ENCODE measurements at places on chromosomes 12 and 14.

DNA sequence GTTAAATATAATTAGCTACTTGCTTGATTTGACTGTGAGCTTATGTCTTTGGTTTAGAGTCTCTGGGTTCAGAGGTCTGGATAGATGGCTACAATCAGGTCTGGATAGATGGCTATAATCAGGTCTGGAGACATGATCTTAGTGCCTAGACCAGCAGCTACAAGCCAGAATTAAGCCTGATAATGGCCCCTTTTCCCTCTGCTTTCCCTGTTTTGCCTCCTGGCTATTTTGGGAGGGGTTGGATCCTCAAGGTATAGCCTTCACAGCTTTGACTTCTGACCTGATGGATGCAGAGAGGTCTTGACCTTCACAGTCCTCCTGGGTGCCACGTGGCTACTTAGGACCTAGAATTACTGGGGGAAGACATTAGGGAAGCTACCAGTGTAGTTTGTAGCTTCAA, 877.7 kb downstream of the GALC start:
- DNase-seq: no peak

DNA sequence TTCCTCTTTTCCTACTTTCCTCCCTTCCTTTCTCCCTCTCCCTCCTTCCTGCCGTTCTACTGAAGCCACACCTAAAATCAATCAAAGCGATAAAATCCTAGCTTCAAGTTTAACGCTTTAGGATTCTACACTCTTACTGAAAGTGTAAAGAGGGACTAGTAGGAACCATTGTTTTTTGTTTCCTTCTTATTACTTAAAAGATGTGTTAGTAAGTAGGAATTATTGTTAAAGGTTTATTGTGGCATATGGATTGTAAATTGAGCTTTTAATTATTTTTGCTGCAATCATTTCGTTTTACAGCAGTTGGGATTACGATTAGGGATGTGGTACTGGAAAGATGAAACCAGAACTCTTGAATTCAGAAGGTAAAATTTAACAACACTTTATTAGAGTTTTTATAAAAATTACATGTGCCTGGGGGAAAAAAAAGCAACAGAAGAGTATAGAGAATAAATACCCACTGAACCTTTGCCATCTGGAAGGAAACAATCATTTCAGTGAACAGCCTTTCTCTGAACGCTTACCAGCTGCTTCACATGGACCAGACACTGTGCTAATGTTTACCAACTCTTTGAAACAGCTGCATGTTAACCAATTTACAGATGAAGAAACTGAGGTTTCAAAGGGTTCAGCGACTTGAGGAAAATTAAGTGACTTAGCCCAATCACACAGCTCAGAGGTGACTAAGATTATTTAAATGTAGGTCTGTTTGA, 1.0 kb downstream of the PPP1R36 start:
- DNase-seq: no peak

- DNase-seq: no peak
These were observed 75.5 kb downstream of the FBXL14 start for GRCh38 chr12:1518591-1519516.

DNA sequence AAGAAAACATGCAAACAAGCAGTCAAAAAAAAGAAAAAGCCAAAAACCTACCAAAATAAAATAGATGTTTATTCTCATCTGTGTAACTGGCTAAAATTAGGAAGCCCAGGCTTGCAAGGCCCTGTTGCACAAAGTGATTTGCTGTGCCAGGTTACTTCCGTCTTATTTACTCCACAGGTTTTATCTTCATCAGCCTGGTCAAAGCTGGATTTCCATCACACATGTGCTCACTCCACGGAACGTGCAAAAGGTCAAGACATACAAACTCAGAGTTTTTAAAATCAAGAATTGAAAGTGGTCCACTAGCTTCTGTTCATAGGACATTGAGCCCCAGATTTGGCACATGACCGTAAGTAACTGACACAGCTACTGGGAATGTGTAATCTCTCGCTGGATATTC, 14.8 kb downstream of the KCNJ8 start:
- DNase-seq: no peak

DNA sequence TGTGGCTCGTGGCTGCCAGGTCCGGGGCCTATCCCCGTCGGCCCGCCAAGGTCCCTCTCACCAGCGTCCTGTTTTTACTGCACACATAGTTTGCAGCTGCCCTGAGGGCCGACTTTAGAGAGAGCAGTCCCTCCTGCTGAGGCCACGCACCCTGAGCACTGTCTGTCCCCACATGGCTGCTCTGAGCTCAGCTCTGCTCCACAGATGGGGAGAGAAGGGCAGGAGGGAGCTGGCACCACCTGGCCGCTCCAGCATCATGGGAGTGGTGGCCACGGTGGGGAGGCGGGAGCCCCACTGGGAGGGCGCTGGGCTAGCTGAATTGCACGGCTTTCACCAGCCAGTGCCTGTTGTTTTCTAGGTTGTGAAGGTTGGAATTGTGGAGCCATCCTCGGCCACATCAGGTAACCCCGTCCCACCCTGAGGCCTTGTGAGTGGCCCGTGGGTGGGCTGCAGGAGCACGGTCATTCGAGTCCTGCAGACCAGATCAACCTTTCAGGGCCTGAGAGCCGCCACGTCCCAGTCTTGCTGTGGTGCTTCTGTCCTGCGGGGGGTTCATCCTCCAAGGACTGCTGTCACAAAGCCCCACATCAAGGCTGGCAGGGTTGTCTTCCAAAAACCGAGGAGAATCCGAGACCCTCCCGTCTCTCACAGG, 7.4 kb upstream of the TEX22 start:
- no peak for DNase-seq

DNA sequence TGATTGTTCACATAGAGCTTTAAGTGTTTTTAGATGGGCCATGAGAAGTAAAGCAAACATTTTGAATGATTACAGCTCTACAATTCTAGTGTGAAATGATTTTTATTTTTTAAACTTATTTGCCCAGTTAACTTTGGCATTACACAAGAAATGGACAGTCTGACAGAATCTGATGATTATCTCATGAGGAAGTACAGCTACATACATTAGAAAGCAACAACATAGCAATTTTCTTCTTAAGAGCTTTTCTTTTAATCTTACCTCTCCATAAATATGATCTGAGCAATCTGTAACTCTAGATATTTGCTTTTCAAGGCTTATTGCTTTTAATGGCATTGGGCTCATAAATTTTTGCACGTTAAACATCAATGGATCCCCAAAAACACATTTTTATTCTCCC, 26.5 kb upstream of the PPP1R12A start:
- DNase-seq: no peak

DNA sequence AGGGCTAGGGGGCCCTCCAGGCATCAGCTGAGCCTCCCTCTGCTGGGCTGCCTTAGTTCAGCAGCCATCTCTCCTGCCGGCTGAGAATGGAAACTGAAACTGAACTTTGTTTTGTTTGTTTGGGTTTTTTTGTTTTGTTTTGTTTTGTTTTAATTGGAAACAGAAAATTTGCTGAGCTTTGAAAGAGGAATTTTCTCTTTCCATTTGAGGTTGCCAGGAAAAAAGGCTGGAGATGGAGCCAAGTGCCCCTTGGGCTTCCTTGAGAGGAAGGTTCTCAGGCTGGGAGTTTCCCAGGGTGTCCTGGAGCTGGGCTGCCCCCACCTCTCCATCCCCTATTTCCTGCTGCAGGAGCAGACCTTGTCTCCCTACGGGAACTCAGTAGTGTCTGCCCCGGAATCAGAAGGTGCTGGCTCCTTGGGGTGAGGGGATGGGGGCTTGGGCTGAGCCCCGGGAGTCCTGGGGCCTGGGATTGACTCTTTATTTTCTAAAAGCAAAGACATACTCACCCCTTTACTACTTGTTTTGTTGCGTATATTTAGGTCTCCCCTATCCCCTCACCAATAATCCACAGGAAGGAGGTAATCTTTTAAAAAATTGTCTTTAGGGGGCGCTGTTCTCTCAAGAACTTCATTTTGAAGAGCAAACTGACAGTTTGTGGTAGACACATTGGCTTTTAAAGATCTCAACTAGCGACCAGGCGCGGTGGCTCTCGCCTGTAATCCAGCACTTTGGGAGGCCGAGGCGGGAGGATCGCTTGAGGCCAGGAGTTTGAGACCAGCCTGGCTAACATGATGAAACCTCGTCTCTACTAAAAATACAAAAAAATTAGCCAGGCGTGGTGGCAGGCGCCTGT, 21.3 kb upstream of the OASL start:
- DNase-seq: peak; percentile 20

- DNase-seq: no peak
These were observed 132.4 kb upstream of the RGS6 start for GRCh38 chr14:71799841-71800240.

- DNase-seq: no peak
These were observed 126.1 kb downstream of the SMOC1 start for GRCh38 chr14:70005281-70005805.

GRCh38 chr12:62632411-62632918, 165.8 kb downstream of the MON2 start:
- DNase-seq: peak; percentile 75

DNA sequence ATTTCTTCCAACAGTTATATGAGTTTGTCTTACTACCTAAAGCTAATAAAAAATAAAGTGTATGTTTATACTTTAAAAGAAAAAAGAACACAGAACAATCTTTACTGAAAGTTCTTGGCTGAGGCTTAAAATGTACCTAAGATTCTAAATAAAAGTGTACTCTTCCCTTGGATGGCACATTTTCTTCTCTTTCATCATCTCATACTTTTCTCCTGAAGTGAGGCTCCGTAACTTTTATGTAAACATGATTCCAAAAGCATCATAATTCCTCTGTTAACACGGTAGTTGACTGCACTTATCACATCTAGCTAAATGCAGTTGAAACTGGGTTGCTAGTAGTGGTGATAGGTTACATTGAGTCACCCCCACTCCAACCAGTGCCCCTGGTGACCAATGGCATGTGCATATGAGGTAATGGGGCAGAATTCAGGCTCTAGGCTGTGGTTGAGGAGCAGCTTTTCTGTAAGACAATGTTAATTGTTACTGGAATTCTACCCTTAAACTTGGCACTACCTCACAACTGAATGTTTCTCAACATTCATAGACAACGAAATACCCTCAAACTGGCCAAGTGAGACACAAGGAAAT, 38.4 kb downstream of the WASHC3 start:
- no peak for DNase-seq

- no peak for DNase-seq
These were observed 1.5 kb upstream of the ERBB3 start for GRCh38 chr12:56078427-56078826.

GRCh38 chr14:74429221-74429691, 3.2 kb upstream of the SYNDIG1L start:
- DNase-seq: no peak

DNA sequence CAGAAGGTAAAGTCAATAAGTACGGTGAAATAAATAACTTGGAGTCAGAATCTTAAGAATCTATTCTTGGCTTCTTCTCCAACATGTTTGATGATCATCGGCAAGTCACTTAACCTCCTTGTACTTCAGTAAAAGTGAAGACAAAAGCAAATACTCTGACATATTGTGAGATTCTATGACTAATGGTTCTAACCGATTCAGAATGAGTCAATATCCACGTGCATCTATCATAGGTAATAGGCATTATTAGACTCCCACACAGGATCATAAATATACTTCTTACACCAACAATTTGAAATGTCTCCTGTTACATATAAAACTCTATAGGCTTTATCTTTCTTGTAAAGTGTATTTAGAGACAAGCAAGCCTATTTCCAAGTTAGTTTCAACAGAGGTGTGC, 144.4 kb upstream of the ATXN7L3B start:
- DNase-seq: no peak

- no peak for DNase-seq
These were observed 362.9 kb downstream of the EMP1 start for GRCh38 chr12:13559318-13559978.

- DNase-seq: no peak
These were observed 16.4 kb downstream of the NAV3 start for GRCh38 chr12:77847060-77847541.

DNA sequence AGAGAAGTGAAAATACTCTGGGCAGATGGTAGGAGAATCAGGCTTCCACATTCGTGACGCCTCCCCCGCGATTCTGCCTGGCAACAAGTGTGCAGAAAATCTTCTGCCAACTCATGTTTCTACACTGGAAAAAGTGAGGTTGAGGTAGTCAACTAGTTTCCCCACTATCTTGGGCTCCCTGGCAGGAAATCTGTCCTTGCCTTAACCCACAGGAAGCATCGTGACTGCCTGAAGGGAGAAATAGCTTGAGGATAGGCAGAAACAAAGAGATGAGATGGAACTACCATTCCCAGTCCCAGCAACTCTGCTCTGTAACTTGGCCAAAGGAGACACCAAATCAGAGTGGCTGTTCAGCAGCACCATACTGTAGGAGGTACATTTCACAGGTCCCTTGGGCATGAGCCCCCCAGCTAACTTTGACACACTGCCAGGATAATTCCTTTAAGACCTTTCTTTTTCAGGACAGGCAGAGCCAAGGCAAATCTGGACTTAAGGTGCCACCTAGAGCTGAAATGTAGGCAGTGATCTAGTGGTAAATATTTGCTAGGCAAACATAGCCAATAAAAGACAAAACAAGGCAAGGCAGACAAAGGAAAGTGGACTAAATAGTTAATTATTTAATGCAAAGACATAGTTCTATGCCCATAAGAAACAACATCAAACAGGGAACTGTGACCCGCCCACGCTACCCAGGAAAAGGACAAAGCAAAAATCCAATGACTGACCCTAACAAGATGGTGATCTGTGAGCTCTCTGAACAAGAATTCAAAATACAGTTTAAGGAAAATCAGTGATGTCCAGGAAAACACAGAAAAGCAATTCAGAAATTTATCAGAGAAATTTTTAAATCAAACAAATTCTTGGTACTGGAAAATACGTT, 205.1 kb downstream of the PTPRO start:
- peak; percentile 12 for DNase-seq

- DNase-seq: no peak
These were observed 263.0 kb upstream of the G2E3 start for GRCh38 chr14:30295980-30296379.

DNA sequence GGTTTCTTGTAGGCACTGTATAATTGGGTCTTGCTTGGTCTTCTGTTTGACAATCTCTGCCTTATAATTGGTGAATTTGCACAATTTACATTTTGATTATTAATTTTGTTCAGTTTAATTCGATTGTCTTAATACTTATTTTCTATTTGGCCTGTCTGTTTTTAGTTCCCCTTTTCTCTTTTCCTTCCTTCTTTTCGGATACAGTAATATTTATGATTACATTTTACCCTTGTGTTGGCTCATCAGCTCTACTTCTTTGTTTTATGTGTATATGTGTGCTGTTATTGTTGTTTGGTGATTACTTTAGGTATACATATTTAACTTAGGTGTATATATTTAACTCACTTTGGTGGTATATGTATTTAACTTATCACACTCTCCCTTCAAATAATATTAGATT, 12.8 kb upstream of the BEGAIN start:
- no peak for DNase-seq

GRCh38 chr12:104846056-104846767, 111.9 kb downstream of the SLC41A2 start:
- no peak for DNase-seq

DNA sequence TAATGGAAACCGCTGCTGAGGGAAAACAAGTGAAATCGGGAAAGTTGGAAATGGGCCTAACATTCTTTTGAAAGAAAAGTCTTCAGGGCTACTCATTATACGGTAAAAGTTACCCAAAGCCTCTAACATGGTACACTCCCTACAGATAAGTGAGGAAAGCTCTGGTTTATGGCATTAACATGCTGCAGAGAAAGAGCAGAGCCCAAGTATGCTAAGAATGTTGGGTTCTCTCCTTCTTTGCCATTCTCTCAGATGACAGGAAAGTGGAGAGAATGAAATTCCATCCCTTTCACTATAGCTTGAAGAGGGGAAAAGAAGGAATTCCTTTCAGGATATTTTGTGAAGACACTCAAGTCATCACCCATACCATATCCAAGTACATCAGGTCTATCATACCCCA, 348.0 kb downstream of the SEC23A start:
- DNase-seq: no peak

Data from heart right ventricle (tissue), 16 donors.